ENCODE measurements at places on chromosomes 11 and 22.

GRCh38 chr11:44083906-44084305 is 11.6 kb upstream of the EXT2 start:
- no peak for DNase-seq
- H3K27ac ChIP-seq: no peak overlapping the region
- no peaks in the 10 kb centered on the region for H3K27me3 ChIP-seq
- H3K4me3 ChIP-seq: no peak overlapping the region

- no peak overlapping the region for H3K4me3 ChIP-seq
- peaks cover 18% of the 10 kb centered on the region for H3K27me3 ChIP-seq
- no peak for DNase-seq
- H3K4me1 ChIP-seq: no peaks in the 10 kb centered on the region
- no peak overlapping the region for H3K27ac ChIP-seq
- H3K36me3 ChIP-seq: no peaks in the 10 kb centered on the region
Observed at GRCh38 chr11:2149864-2150847, 10.9 kb downstream of the INS start.

DNA sequence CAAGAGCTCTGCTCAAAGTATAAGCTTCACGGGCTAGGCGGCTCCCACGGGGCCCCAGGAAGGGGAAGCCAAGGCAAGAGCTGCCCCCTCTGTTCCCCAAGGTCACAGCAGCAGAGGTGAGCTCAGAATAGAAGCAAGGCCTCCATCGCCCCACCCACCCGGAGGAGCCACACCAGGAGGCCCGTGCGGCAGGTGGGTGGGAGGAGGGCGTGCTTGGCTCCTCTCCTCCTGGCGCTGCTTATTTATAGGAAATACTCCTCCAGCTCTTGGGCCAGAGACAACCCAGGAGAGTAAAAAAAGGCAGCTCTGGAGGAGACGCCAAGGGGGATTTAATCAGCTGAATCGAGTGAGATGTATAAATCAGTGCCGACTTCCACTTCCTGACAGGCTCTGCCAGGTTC is 87.8 kb downstream of the FEZ1 start:
- no peaks in the 10 kb centered on the region for H3K4me1 ChIP-seq
- H3K36me3 ChIP-seq: no peaks in the 10 kb centered on the region
- DNase-seq: no peak
- peaks cover 5% of the 10 kb centered on the region for H3K27me3 ChIP-seq
- no peak overlapping the region for H3K4me3 ChIP-seq

GRCh38 chr22:28246397-28246796 is 327.3 kb upstream of the PITPNB start:
- no peak overlapping the region for H3K27ac ChIP-seq
- H3K27me3 ChIP-seq: no peaks in the 10 kb centered on the region
- no peaks in the 10 kb centered on the region for H3K4me1 ChIP-seq
- H3K4me3 ChIP-seq: no peak overlapping the region

GRCh38 chr22:32829451-32829851 is 27.9 kb downstream of the TIMP3 start:
- H3K4me3 ChIP-seq: no peak overlapping the region
- no peaks in the 10 kb centered on the region for H3K36me3 ChIP-seq
- peaks cover 88% of the 10 kb centered on the region for H3K4me1 ChIP-seq
- H3K27ac ChIP-seq: peak overlapping the region; percentile 62

- H3K27ac ChIP-seq: no peak overlapping the region
- no peak overlapping the region for H3K4me3 ChIP-seq
- no peaks in the 10 kb centered on the region for H3K27me3 ChIP-seq
- no peak for DNase-seq
Observed at GRCh38 chr22:27152033-27152432, 494.6 kb downstream of the MIAT start.

DNA sequence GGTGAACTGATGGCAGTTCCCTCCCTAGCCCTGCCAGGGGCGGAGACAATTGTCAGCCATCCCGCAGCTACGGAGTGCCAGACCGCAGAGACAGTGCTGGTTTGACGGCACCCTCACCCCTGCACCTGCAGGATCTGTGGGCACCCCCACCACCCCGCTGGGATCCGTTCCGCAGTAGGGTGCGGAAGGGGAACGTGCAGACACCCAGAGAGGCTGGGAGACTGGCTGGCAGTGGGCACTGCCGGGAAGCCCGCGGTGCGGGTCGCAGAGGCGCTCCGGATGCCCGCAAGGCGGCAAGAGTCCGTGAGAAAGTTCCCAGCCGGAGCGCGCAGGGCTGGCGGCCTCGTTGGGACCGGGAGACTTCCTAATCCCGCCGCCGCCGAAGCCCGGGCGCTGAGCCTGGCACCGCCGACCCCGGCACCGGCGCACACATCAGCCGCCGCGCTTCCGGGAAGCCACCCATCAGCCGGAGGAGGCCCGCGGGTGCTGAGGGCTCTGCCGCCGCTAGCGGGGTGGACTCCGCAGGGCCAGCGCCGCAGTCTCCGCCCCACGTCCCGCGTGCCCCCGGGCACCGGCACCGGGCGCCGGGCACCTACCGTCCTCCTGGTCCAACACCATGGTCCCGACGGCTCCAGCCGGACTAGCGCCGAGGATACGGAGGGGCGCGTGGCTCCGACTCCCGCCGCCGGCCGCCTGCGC is 4.3 kb upstream of the LMO1 start:
- DNase-seq: peak; percentile 13
- H3K27me3 ChIP-seq: peaks cover 37% of the 10 kb centered on the region
- H3K27ac ChIP-seq: no peak overlapping the region
- peaks cover 14% of the 10 kb centered on the region for H3K4me1 ChIP-seq
- H3K4me3 ChIP-seq: peak overlapping the region; percentile 71
- no peaks in the 10 kb centered on the region for H3K36me3 ChIP-seq
